ENCODE measurements at places on chromosomes 12 and 14.
A peak's percentile ranks its signal among the peaks of the same experiment; 100 is the strongest.

GRCh38 chr12:92551853-92552397 is 150.9 kb upstream of the PLEKHG7 start:
- DNase-seq: no peak

GRCh38 chr14:23638414-23639047 is 2.4 kb downstream of the DHRS2 start:
- DNase-seq: no peak

GRCh38 chr14:33764876-33765650 is 185.8 kb downstream of the EGLN3 start:
- no peak for DNase-seq

- DNase-seq: no peak
Observed at GRCh38 chr12:57241402-57242310, 9.3 kb downstream of the STAC3 start.

DNA sequence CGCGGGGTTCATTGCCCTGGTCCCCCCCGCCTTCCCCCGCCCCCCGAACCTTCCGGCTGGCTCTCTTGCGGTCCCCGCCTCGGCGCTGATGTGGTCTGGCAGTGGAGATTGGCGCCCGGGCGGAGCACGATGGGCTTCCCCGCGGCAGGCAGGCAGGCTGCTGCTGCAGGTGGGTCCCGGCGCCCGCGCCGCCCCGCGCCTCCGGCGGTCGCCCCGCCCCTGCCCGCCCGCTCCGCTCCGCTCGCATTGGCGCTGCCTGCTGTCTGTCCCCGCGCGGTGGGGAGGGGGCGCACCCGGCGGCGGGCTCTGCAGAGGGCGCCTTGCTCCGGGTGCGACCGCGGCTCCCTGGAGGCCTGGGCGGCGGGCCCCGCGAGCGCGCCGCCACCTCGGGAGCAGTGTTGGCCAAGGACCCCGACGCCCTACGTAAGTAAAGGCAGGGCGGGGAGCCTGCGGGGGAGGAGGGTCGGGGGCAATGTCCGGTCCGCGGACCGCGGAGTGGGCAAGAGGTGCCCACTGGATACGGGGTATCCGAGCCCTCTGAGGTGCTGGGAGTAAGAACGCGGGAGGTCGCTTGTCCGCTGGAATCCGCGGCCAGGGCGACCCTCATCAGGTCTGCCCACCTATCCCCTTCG is at the start of gene AKAP5:
Gene AKAP5, plus strand, starts transcription at position 309 of the 632 bp plus-strand sequence. CDS start 2,896 bp downstream, outside the sequence.
- peak; percentile 51 for DNase-seq

DNA sequence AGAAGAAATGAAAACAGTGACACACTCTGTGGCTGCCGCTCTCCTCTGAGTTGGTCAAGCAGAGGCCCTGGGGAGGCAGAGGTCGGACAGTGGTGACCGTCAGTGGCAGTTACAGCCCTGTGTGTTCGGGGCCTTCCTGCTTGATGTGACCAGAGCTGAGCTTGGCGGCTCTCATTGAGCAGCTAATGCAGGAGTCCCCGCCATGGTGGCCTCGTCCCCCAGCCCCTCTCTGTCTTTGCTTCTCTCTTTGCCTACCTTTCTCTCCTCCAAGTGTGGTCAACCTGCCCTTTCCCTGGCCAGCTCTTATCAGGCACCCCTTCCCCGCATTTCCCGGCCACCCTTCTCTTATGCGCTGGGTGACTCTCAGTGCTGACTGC is 362.8 kb downstream of the CACNA1C start:
- no peak for DNase-seq

GRCh38 chr14:102074415-102074964 is 12.4 kb downstream of the HSP90AA1 start:
- no peak for DNase-seq
